AG04450 (cell line): ENCODE measurements at places on chromosomes 7 and 10.
A peak's percentile ranks its signal among the peaks of the same experiment; 100 is the strongest.

- DNase-seq = no peak
Observed at GRCh38 chr7:79529214-79529880, 75.9 kb upstream of the MAGI2 start.

DNA sequence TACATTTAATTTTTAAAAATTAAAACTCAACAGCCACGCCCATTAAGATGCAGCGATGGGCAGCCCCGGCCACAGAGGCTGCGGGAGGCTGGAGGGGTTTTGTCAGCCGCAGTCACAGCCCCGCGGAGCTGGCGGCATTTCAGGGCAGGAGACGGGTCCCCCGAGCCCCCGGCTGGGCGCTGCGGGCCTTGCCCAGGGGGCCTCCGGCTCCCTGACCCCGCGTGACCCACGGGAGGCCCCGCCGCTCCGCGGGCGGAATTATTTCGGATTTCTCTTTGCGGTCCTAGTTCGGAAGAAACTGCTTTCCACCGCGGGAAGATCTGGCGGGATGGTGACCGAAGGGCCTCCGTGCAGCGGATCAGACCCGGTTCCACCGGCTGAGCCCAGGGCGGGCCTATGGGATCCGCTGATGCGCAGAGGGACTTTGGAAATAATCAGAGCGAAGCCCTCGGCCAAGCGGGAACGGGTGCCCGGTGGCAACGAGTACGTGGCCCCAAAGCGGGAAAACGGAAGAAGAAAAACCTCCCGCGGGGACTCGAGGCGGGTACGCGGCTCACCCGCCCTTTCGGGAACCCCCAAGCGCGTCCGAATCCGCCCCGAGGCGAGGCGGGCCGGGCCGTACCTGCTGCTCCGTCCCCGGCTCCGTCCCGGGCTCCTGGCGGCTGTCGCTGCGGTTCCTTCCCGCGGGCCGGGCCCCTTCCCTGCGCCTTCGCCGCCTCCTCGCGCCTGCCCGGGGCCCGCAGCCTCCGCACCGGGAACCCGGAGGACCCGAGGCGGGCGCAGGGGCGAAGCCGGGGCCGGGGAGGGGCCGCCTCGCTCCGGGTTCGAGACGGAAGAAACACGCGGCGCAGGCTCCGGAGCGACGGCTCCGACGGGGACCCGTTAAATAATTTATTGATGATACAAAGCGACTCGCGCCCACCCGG is 1.7 kb downstream of the NKX6-2 start:
- no peak for DNase-seq

DNA sequence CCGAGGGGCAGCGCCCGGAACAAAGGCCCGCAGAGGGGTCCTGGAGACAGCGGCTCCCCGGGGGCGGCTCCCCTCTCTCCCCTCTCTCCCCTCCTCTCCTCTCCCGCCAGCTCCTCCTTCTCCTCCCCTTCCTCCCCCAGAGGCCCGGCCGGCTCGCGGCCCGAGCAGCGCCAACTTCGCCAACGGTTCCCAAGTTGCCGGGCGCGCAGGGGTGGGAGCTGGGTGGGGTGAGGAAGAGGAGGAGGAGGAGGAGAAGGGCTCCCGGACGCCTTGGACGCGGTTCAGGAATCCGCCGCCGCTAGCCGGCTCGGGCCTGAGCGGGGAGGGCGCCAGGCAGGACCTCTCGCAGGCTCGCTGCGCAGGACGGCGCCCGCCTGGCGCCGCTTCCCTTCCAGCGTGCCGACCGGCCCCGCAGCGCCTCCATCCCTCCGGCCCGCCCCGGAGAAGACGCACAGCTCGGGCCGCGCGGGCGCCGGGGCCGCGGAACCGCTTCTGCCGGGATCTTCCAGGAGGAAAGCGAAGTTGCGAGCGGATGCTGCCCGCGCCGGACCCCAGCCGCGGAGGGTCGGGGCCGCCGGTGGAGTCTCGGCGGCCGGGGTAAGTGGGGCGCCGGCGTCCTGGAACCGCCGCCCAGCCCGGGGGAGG is at the start of gene CHST3:
Gene CHST3, plus strand, starts transcription at position 298 of the 645 bp plus-strand sequence. CDS start 41,448 bp downstream, outside the sequence.
- DNase-seq = no peak

- DNase-seq = no peak
Observed at GRCh38 chr7:132756484-132756990, 180.3 kb upstream of the PLXNA4 start.

GRCh38 chr10:4034907-4035598 is 250.0 kb upstream of the KLF6 start:
- no peak for DNase-seq

DNA sequence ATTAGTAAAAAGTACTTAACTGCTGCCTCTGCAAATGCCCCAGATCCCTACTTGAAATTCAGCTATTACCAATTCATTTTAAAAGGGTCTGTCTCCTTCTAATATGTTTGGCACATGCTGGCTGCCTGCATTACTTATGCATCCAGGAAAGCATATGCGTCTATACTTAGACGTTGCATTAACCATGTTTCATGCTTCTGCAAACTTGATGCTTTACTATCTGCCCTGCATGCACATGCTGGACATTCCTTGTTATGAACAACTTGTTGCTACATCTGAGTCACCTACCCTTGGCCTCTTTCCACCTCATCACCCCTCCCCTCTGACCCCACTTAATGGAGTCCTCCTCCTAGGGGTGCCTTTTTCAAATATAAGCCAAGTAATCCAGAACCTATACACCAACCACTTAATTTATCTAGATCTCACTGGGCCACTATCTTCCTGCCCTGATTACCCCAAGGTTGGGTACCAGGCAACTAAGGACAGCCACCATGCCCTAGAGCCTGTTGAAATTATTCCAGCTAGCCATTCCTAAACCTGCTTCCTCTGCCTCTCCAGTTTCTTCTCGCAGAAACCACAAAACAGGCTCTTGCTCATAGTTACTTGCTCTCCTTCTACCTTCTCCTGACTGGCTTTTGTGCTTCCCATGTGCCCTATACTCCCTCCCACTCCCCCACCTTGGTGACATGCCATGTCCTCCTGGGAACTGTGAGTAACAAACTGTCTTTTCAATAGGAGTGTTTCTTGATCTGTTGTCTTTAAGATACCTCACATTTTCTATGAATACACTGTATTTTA is 1187.9 kb downstream of the REEP3 start:
- DNase-seq = no peak

- DNase-seq = no peak
Observed at GRCh38 chr10:43855667-43856210, 207.1 kb upstream of the ZNF32 start.

GRCh38 chr7:29859524-29860185 is 53.3 kb downstream of the WIPF3 start:
- no peak for DNase-seq

DNA sequence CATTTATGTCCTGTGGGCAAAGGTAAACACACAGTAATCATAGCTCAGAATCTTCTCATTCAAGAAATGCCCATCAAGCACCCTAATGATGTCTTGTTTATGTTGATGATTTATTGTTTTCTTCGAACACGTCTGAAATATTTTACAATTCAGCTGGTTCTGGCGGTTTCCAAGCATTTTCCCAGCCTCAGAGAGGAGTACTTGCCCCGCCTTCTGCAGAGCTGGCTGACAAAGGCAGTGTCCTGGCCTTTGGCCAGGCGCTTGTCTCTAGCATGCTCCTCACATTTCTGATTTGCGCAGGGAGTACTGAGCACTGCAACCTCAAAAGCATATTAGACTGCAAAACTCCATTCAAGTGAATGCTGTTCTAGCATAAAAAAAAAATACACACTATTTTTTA is 314.2 kb upstream of the GNAI1 start:
- DNase-seq = peak; percentile 68

GRCh38 chr10:63166742-63167258 is 33.7 kb downstream of the NRBF2 start:
- DNase-seq = peak; percentile 65

DNA sequence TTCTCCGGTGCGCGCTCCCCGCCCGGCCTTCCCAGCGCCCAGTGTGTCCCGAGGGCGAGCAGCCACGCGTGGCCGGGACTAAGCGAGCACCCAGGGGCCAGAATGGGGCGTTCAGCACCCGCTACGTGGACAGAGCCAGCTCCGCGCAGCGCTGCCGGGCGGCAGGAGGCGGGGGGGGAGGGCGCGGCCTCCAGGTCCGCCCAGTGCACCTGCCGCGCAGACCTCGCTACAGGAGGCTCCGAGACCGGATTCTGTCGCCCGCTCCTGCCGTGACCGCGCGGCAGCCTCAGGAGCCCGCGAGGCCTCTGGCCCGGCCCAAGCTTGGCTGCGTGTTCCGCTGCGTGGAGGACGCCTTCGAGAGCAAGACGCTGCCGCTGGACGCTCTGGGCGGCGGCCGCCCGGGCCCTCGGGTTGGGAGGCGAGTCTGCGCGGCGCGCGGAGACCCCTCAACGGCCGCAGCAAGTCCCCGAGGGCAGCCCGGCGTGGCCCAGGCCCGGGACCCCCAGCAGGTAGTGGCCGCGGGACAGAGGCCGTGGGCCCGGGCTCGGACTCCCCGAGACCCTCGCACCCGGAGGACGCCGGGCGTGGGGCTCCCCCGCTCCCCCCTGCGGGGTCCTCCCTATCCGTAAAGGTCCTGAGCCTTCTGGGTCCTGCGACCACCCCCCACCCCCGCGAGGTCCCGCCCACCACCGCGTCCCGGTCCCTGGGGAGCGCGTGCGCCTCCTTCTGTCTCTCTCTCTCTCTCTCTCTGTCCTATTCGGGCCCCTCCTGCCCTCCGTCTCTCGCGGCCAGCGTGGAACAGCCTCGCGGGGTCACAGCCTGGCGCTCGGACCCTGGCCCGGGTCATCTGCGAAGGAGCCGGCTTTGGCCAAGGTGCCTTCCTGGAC is 904 bp upstream of the DPYSL4 start:
- no peak for DNase-seq

DNA sequence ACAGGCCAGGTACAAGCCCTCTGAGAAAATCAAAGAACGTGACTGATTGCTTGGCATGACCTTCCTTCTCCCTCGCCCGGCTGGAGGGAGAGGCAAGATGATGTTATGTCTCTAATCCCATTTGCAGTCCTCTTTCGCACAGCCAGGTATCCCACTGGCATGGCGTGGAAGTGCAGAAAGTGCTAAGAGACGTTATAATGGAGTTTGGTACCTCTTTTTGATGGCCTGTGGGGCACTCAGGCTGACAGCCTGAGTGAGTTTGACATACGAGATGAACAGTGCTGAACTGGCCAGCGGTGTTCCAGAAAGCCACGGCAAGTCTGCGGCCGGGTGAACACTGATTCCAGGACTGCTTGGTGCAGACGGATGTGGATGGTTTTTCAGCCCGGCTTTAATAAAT is 241.6 kb downstream of the RAB11FIP2 start:
- DNase-seq = no peak

GRCh38 chr7:95041031-95041430 is 133.6 kb downstream of the PPP1R9A start:
- DNase-seq = no peak

GRCh38 chr7:46368871-46369270 is 447.8 kb upstream of the IGFBP3 start:
- DNase-seq = no peak

- no peak for DNase-seq
Observed at GRCh38 chr7:143284591-143285469, at the start of gene TMEM139. TMEM139 (plus strand) TSS chr7:143284958; CDS start chr7:143285958, 1,000 bp downstream.

DNA sequence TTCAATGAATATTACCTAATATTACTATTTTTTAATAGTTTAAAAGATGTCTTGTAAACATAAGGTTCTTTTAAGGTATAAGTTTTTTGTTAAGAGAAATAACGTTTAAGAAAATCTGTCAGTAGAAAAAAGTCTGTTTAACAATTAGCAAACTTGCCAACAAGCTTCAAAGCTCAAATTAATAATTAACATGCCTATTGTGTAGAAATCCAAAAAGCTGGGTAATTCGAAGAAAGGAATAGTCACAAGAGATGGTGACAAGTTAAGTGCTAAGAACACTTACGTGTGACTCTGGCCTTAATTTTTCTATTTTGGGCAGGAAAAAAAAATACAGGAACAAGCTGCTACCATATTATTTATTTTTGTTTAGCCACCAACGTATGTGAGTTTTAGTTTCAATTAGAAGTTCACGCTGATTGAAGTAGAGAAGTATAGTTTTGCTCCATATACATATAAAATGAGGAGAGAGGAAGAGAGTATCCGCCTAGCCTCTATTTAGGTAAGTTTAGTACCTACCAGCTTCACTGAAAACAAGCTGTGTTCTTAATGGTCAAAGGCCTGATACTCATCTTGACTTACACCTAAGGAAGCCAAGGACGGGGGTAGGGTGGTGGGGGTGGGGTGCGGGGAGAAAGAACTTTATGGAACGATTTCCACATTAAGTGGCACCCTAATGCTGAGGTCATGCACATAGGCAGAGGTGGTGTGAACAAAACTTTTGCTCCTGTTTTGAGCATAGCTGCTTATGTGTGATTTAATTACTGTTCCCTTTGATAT is 43.4 kb upstream of the AGBL3 start:
- no peak for DNase-seq

DNA sequence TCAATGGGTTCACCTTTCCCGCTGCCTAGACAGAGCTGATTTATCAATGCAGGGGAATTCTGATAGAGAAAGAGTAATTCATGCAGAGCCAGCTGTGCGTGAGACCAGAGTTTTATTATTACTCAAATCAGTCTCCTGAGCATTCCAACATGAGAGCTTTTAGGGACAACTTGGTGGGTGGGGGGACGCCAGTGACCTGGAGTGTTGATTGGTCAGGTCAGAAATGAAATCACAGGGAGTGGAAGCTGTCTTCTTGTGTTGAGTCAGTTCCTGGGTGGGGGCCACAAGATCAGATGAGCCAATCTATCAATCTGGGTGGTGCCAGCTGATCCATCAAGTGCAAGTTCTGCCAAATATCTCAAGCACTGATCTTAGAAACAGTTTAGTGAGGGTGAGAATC is 99.0 kb upstream of the CAV2 start:
- no peak for DNase-seq

DNA sequence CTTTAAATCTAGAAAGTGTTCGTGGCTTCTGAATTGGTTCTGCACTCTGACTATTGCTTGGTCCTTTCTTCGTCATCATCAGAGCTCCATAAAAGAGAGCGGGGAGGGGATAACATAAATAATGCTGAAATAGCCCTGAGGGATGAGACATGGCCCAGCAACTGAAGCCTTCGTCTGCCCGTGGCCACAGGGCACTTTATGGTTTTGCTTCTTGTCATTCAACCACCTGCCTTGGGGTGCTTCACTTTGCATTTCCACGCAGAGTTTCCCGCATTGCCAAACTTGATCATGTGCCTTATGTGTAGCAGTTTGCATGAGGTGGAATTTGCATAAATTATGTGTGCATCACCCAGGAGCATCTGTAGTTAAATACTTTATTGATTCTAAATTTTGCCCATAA is 15.9 kb downstream of the GSTO2 start:
- DNase-seq = no peak

DNA sequence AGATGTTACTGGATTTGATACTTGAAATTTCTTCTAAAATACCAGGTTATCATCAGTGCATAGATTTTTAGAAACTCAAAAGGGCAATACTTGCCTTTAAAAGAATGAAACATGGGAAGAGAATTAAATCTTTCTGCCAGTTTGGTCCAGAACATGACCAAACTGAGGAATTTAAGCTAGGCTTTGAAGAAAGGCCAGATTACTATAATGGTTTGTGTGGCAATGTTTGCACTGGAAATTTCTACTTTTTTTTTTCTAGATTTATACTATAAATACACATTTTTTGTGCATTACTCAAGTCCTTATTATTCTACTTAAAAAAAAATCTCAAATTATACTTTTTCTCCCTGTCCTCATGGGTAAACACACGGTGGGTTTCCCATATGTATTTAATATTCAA is 9.2 kb downstream of the MKX start:
- no peak for DNase-seq
